ENCODE measurements at places on chromosomes 11 and 22. TPM values are rescaled to one million over a fixed set of nuclear protein-coding genes. Genes with fewer than 3 reads are reported as not detected.

GRCh38 chr11:35675901-35676610, 13.5 kb downstream of the TRIM44 start:
- no peak overlapping the region for H3K4me3 ChIP-seq
- DNase-seq = no peak
- H3K27me3 ChIP-seq = no peaks in the 10 kb centered on the region
- peaks cover 9% of the 10 kb centered on the region for H3K36me3 ChIP-seq
- no peak overlapping the region for H3K27ac ChIP-seq

DNA sequence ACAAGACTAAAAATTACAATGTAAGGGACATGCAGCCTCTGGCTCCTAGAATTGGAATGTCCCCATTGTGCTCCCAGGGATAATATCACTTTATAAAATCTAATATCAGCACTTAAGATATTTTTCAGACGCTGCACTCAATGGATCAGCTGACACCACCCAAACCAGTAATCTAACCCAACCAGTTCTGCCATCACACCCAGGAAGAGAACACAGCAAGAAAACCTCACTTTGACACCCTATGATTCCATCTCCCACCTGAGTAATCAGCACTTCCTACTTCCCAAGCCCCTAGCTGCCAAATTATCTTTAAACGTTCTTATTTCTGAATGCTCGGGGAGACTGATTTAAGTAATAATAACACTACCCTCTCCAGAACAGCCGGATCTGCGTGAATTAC, 2.6 kb downstream of the CASP4 start:
- no peaks in the 10 kb centered on the region for H3K27me3 ChIP-seq
- H3K36me3 ChIP-seq = peaks cover 61% of the 10 kb centered on the region
- DNase-seq = no peak
- peak overlapping the region; percentile 17 for H3K27ac ChIP-seq
- H3K4me3 ChIP-seq = no peak overlapping the region

- DNase-seq = no peak
- no peak overlapping the region for H3K4me3 ChIP-seq
- no peaks in the 10 kb centered on the region for H3K27me3 ChIP-seq
- H3K4me1 ChIP-seq = no peaks in the 10 kb centered on the region
Observed at GRCh38 chr11:82185925-82186324, 547.7 kb downstream of the FAM181B start.

- no peak overlapping the region for H3K4me3 ChIP-seq
- H3K27me3 ChIP-seq = no peaks in the 10 kb centered on the region
- DNase-seq = no peak
- no peak overlapping the region for H3K27ac ChIP-seq
- H3K36me3 ChIP-seq = no peaks in the 10 kb centered on the region
Observed at GRCh38 chr22:42693763-42694683, 26.6 kb downstream of the A4GALT start.

DNA sequence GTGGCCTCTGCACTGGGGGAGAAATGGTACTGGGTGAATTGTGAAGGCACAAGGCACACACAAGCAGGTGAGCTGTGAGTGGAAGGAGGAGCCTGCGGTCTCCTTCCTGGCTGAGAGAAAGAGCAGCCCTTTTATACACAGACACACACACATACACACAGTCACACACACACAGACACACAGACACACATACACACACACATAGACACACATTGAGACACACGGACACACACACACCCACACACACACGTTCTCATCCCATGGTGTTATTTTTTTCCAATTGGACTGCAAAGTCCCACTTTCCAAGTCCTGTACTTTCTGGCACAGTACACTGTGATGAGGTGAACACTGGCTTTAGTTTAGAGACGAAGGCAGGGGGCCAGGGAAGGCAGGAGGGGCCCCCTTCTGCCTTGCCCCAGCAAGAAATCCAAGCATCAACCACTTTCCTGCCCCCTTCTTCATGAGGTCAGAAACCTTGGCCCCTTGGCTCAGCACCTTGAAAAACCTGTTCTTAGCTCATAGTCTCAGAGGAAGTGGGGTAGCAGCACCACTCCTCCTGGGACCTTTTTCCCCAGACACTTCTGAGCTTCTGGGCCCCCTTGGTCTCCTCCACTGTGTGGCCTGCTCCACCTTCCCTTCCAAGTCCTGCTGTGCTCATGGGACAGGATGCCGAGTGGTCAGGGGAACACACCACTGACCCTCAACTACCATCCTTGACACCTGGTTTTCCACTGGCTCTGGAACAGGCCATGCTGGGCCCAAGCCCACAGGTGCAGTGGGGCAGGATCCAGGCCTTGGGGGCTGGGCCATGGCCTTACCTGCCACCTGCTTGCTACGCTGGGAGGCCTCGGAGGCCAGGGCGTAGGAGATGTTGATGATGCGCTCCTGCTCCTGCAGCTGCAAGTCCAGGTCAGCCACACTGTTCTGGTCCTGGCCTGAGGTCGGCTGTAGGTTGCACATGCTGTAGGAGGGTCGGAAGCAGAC, 43.8 kb downstream of the C11orf58 start:
- H3K36me3 ChIP-seq = no peaks in the 10 kb centered on the region
- no peak overlapping the region for H3K27ac ChIP-seq
- no peak for DNase-seq
- no peaks in the 10 kb centered on the region for H3K27me3 ChIP-seq
- H3K4me3 ChIP-seq = no peak overlapping the region

The SCN4B gene
- 0.05 TPM for total RNA-seq

The SNX32 gene
- 0.44 TPM for total RNA-seq

GRCh38 chr11:126647735-126648134, 292.2 kb downstream of the ST3GAL4 start:
- H3K27me3 ChIP-seq = no peaks in the 10 kb centered on the region
- H3K4me1 ChIP-seq = no peaks in the 10 kb centered on the region
- no peak overlapping the region for H3K27ac ChIP-seq
- H3K4me3 ChIP-seq = no peak overlapping the region
- H3K36me3 ChIP-seq = no peaks in the 10 kb centered on the region
- DNase-seq = no peak

DNA sequence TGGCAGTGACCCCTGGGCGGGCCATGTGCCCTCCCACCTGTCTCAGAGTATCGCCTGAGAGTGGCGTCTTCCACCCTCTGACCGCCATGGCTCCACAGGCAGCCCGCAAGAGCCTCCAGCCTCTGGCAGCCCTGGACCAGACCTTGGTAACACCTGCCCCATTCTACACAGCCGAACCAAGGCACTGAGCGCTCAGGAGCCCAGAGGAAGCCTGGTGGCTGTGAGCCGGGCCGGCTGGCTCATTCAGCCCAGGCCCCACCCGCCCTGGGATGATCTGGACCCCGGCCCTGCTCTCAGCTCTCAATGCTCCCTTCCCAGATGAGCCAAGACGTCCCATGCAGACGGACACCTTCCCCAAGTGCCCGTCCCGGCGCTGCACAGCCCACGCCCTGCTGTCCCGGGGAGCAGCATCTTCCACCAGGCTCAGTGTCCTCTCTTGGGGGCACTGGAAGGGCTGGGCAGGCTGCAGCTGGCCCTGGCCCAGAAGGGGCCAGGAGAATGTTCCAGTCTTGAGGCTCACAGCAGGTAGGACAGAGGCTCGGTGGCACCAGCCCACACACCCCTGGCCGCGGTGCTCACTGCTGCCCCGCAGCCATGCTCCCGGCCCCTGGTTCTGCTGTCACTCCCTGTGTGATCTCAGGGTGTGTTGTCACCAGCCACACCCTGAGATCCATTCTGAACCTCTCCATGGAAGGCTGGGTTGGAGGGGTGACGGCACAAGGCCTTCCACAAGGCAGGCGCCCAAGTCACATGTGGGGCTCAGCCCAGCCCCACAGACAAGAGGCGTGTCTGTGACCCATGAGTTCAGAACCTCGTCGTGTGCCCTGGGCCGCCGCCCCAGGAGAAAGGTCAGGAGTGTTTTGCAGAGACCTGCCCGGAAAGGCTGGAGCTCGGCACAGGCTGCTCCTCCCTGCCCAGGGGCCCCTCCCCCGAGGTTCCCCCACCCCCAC, 24.2 kb upstream of the PPARA start:
- no peak overlapping the region for H3K4me3 ChIP-seq
- H3K27me3 ChIP-seq = no peaks in the 10 kb centered on the region
- DNase-seq = no peak

GRCh38 chr11:117230286-117230961, 1.4 kb downstream of the PCSK7 start:
- H3K4me1 ChIP-seq = peaks cover 53% of the 10 kb centered on the region
- peak overlapping the region; percentile 97 for H3K27ac ChIP-seq
- peak; percentile 74 for DNase-seq
- peak overlapping the region; percentile 89 for H3K4me3 ChIP-seq

GRCh38 chr11:44596525-44597276, 31.2 kb downstream of the CD82 start:
- H3K27ac ChIP-seq = peak overlapping the region; percentile 90
- H3K4me1 ChIP-seq = peaks cover 65% of the 10 kb centered on the region
- H3K27me3 ChIP-seq = no peaks in the 10 kb centered on the region
- H3K4me3 ChIP-seq = peak overlapping the region; percentile 50

The EHF gene
- not detected for total RNA-seq

GRCh38 chr11:95346265-95346664, 115.3 kb upstream of the SESN3 start:
- peaks cover 15% of the 10 kb centered on the region for H3K36me3 ChIP-seq
- peak overlapping the region; percentile 82 for H3K27ac ChIP-seq
- no peak overlapping the region for H3K4me3 ChIP-seq
- H3K27me3 ChIP-seq = no peaks in the 10 kb centered on the region
- peaks cover 35% of the 10 kb centered on the region for H3K4me1 ChIP-seq

DNA sequence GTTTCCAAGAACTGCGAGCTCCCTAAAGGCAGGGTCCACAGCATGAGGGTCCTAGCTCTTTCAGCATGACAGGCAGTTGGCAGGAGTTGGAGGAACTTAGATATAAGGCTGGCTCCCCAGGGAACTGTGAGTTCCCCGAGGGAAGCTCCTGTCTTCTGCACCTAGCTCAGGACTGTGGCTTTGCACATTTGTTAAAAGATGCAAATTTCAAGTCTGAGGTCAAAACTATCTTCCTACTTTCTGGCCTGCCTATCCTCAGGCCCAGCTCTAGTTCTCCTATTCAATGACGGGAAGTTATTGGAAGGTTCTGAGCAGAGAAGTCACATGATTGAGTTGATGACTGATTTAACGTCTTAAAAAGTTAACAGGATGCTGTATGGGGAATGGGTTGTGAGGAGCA, 11.7 kb upstream of the UCP3 start:
- H3K27ac ChIP-seq = no peak overlapping the region
- DNase-seq = no peak
- H3K27me3 ChIP-seq = no peaks in the 10 kb centered on the region
- peaks cover 23% of the 10 kb centered on the region for H3K4me1 ChIP-seq
- no peak overlapping the region for H3K4me3 ChIP-seq

- H3K4me3 ChIP-seq = no peak overlapping the region
- no peaks in the 10 kb centered on the region for H3K36me3 ChIP-seq
- no peak overlapping the region for H3K27ac ChIP-seq
- no peaks in the 10 kb centered on the region for H3K4me1 ChIP-seq
- no peak for DNase-seq
- H3K27me3 ChIP-seq = no peaks in the 10 kb centered on the region
Observed at GRCh38 chr11:2740275-2740940, 40.6 kb upstream of the KCNQ1OT1 start.

DNA sequence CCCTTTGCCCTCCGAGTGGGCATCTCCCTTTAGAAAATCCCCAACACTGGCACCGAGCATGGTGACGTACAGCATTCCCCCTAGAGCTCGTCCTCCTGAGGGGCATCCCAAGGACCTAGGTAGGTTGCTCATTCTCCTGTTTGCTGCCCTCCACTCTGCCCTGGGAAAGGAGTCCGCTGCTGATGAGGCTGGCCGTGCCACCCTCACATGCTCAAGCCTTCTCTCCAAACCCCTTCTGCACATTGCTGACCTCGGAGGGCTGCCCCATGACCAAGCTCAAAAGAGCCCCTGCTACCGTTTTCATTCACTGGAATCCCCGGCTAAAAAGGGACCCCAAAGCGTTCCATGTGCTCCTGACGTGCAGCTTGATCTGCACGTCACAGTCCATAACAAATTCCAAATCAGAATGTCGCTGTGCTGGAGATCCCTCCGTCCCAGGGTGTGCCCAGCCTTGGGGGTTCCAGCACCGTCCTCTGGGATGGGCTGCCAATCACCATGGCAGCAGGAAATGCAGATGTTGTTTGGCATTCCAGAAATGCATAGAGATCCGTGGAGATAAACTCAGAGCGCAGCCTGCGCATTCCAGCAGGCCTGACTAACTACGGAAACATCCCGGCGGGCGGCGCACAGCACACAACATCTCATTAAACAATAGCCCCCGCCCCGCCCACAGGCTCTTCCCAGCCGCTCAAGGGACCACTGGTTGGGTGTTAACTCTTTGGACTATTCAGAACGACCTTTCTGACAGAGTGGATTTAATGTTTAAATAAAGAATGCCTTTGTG, 26.3 kb upstream of the GNB1L start:
- H3K36me3 ChIP-seq = no peaks in the 10 kb centered on the region
- H3K27ac ChIP-seq = no peak overlapping the region
- no peak for DNase-seq
- H3K4me1 ChIP-seq = peaks cover 7% of the 10 kb centered on the region
- H3K4me3 ChIP-seq = no peak overlapping the region

The OR8K1 gene
- not detected for total RNA-seq

- no peak overlapping the region for H3K27ac ChIP-seq
- H3K36me3 ChIP-seq = no peaks in the 10 kb centered on the region
- no peaks in the 10 kb centered on the region for H3K4me1 ChIP-seq
- no peak for DNase-seq
Observed at GRCh38 chr11:11108026-11108425, 245.0 kb downstream of the CSNK2A3 start.

GRCh38 chr11:38718659-38719058, 2120.6 kb upstream of the RAG2 start:
- no peaks in the 10 kb centered on the region for H3K27me3 ChIP-seq
- no peaks in the 10 kb centered on the region for H3K4me1 ChIP-seq
- no peak overlapping the region for H3K4me3 ChIP-seq
- no peak overlapping the region for H3K27ac ChIP-seq
- no peak for DNase-seq
- H3K36me3 ChIP-seq = no peaks in the 10 kb centered on the region

DNA sequence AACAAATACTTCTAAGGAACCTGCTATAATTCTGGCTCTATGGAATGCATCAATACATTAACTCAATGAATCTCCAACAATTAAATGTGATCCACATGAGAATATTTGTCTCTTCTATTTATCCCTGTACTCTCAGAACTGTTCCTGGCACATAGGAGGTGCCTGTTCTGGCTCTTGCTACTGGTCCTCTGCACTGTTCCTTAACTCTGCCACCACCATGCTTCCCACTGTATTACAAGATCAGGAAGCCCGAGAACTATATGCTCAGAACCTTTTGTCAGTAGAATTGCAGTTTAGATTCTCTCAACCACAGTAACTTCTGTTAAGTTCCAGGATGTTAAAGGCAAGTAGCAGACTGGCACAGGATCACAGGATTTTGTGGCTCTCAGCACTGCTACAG, 376.3 kb upstream of the CCDC90B start:
- no peaks in the 10 kb centered on the region for H3K27me3 ChIP-seq
- H3K36me3 ChIP-seq = no peaks in the 10 kb centered on the region
- no peak for DNase-seq
- no peaks in the 10 kb centered on the region for H3K4me1 ChIP-seq

DNA sequence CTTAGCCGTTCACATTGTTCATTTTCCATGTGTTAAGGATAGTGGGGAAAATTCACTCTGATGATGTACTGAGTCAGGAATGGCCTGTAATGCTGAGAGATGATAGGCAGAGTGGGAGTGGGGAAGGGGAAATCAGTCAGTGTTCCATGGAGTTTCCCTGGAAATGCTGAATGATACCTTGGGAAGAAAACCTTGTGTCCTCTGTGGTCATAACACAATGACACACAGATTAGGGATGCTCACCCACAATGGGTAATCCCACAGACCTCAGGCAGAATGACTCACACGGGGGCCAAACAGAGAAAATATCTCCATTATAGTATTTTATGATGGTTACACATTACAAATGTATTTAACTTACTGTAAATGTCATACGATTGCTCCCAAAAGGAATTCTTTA, 118.0 kb downstream of the SNX19 start:
- no peak overlapping the region for H3K4me3 ChIP-seq
- H3K27me3 ChIP-seq = peaks cover 8% of the 10 kb centered on the region
- no peaks in the 10 kb centered on the region for H3K4me1 ChIP-seq
- H3K36me3 ChIP-seq = no peaks in the 10 kb centered on the region
- no peak overlapping the region for H3K27ac ChIP-seq

Data from activated CD8-positive, alpha-beta T cell treated with anti-CD3 and anti-CD28 coated beads, Interleukin-2, amount 10 ng/mL, durations not matched to agents 7 days and 5 days (primary cell).